ENCODE measurements at places on chromosomes 4 and X.

- DNase-seq = no peak
These were observed 163.5 kb downstream of the FAM47A start for GRCh38 chrX:33968611-33969010.

- no peak for DNase-seq
These were observed 349.2 kb downstream of the TLL1 start for GRCh38 chr4:166222271-166222670.

- DNase-seq = no peak
These were observed 2.5 kb downstream of the RBMXL3 start for GRCh38 chrX:115191490-115192243.

DNA sequence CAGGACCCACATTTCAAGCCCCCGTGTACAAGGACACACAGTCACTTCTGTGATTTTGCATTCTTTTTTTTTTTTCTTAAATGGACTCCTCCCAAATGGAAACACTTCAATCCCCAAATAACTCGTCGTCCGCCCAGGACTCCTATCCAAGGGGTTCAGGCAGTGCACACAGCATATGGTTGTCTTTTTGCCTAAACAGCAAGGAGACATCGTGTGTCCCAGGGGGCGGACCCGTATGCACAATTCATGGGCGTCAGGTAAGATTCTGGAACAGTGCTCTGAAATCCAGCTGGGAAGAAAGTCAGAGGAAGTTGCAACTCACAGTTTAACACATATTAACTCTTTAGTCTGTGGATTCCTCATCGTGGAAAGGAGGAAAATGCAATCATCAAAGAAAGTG is 231.3 kb downstream of the SHOX start:
- no peak for DNase-seq

DNA sequence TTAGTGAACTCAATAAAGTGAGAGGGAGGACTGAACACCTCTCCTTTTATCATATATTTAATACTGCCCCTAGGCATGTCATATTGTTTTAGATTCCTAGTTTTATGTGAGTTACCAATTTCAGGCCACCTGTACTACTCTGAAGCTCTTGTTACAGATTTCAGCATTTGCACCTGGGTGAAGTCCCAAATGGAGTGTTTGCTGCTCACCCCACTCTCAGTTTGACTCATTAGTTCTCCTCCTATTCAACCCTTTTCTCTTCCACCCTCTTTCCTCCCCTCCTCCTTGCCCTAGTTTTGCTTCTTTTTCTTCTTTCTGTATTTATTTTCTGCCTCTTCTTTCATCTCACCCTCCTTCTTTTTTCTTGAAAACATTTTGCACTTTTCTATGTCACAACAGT is 1852.2 kb upstream of the IGFBP7 start:
- DNase-seq = no peak
